Effector memory CD4-positive, alpha-beta T cell (primary cell): ENCODE measurements at places on chromosomes 16 and 17.

DNA sequence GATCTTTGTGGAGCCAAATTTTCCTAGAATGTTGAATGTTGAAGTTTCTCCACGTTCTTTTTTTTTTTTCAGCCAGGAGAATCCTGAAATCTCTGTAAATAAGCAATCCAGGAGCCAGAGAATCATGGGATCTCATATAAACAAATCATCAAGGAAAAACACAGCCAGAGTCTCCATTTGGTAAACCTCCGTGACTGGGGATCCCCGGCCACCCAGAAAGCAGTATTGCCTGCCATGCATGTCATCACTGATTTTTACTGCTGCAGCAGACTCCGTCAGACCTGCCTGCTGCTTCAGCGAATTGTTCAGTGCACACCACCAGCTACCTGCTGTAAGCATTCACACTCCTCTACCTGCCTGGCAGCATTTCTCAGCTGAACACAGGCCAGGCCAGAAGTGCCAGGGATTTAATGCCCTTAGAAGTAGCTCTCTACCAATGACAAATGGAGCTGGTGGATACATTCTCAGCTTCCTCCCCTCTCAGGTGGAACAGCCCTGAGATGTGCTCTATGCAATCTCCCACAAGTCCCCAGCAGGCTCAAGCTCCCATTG is 158.6 kb downstream of the CYLD start:
- no peak for DNase-seq

GRCh38 chr16:67968400-67969253 is at the start of gene SLC12A4:
SLC12A4 (minus strand) TSS chr16:67968637; CDS start chr16:67968553, 84 bp downstream.
- peak; percentile 79 for DNase-seq

DNA sequence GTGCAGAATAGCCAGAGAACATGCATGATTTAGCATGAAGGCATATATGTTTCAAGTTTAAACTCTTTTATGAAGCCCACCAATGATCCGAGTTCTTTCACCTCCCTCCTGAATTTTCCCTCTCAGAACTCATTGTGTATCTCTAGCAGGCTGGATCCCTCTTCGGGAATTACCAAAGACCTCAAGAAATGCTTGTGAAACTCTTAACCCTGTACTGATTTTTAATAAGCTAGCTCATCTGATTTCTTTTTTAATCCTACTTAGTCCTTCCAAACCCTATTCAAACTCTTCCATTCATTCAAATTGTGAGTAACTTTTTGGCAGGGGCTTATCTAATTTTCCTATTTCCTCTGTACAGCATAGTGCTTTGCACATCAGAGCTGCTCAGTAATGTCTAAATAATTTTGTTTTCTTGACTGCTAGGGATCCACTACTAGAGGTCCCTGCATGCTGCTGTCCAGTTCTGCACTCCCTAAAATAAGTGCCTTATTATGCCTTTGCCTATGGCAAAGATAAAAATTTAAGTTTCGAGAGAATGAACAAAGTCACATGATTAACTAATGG is 723.8 kb downstream of the CDH11 start:
- no peak for DNase-seq

- no peak for DNase-seq
Observed at GRCh38 chr16:85649411-85650134, 36.5 kb downstream of the GSE1 start.

GRCh38 chr17:81339534-81340296 is 44.6 kb upstream of the SLC38A10 start:
- DNase-seq, result no peak

DNA sequence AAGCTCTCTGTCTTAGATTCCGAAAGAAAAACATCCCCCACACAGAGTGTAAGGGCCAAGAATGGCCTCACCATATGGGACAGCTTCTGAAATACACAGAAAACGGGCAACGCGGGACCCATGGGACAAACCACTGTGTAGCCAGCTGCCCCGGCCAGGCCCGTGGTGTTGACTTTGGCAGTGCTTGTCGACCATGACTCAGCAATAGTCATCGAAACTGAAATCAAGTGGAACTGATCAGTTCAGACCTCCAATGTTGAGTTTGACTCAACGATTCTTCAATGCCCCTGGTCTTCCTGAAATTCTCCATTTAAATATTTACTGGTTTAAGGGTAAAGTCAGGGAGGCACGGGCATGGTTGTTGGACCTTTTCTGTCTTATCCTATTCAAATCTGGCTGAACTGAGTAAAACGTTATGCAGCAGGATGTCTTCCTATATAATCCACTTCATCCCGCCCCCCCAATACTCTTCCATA is 27.5 kb downstream of the ZFHX3 start:
- no peak for DNase-seq

DNA sequence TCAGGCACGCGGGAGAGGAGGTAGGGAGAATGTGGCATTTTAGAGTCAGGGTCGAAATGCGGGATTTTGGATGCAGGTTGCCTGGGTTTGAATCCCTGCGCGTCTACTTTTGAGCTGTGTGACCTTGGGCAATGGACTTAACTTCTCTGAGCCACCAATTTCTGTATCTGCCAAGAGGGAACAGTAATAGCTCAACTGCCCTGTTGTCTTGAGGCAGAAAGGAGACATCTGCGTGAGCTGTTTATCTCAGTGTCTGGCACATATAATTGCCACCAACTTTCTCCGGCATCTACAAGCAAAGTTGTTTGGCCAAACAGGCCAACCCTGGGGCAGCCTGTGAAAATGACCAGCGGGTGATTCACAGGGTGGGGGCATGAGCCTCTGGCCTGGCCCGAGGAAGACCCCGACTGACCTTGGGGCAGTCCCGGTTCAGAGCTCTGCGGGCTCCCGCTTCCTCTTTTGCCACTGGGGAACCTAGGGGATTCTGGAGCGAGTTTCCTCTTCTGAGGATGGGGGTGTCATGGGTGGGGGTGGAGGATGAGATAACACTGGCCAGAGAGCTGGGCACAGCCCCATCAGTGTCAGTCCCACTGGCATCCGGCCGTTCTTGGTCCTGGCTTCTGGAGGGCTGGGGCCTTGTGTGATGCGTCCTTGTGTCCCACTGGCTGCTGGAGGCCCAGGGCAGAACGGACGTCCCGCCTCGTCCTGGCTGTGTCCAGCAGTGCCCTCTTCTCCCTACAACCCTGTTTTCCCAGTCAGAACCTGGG is 1.3 kb downstream of the SNN start:
- no peak for DNase-seq

DNA sequence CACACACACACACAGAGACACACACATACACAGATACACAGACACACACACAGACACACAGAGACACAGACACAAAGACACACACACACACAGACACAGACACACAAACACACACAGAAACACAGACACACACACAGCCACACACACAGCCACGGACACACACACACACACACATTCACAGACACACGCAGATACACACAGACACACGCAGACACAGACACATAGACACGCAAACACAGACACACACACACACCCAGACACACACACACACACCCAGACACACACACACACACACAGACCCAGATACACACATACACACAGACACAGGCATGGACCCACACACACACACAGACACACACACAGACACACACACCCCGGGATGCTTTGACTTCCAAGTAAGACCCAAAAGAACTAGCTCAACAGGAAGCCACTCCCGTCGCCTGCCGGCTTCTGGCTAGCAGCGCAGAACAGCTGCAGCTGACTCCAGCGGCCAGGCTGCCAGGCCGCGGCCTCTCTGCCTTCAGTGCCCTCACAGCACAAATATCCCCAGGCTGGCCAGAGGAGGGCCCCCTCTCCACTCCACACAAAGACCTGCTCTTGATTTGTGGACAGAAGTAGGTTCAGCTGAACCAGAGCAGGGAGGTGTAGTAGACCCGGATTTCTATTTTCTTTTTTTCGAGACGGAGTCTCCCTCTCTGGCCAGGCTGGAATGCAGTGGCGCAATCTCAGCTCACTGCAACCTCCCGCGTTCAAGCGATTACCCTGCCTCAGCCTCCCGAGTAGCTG is 6.0 kb upstream of the CHRNE start:
- DNase-seq, result peak; percentile 49

DNA sequence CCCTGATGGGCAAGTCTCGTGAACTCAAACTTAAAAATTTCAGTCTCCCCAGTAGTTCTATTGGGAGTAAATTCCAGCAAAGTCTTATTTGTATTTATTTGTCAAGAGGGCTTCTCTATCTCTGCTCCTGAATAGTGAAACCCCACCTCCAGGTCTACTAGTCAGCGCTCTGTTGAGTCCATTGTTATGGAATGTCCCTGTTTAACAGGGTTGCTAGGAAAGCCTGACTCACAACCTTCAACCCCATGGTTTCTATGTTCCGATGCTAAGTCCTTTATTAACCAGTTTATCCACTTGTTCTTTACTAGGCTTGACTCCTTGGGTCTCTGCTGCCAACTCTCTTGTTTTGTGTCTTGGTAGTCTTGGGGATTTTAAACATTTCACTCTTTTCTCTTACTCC is 250.7 kb upstream of the MYOCD start:
- DNase-seq, result no peak

GRCh38 chr16:85303354-85303883 is 191.1 kb upstream of the CIBAR2 start:
- peak; percentile 24 for DNase-seq

DNA sequence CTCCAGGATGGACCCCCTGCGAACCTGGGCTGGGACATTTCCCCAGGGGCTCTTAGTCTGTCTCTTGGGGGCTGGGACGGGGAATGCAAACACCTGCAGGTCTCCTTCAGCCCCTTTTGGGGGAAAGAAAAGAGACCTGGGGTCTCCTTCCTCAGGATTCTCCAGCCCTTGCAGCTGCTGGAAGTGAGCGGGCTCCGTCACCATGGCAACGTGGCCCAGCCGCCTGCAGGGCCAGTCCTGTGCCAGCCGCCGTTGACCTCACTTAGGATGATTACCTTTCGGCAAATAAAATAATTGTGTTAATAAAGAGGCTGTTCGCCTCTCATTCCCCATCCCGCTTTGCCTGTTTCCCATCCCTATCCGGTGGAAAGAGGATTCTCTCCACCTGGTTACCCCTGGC is 25.7 kb downstream of the MRM1 start:
- no peak for DNase-seq

- DNase-seq, result no peak
Observed at GRCh38 chr16:64830653-64831052, 291.2 kb downstream of the CDH11 start.

- DNase-seq, result no peak
Observed at GRCh38 chr17:75691371-75691791, 24.2 kb downstream of the SAP30BP start.
